ENCODE measurements at places on chromosomes 13 and 19.

GRCh38 chr13:31431722-31432137 lies 232.0 kb downstream of the B3GLCT start:
- DNase-seq: no peak

- no peak for DNase-seq
Observed at GRCh38 chr19:19752760-19753403, 20.0 kb upstream of the ZNF14 start.

GRCh38 chr19:16336571-16336970 lies 11.9 kb downstream of the KLF2 start:
- no peak for DNase-seq

DNA sequence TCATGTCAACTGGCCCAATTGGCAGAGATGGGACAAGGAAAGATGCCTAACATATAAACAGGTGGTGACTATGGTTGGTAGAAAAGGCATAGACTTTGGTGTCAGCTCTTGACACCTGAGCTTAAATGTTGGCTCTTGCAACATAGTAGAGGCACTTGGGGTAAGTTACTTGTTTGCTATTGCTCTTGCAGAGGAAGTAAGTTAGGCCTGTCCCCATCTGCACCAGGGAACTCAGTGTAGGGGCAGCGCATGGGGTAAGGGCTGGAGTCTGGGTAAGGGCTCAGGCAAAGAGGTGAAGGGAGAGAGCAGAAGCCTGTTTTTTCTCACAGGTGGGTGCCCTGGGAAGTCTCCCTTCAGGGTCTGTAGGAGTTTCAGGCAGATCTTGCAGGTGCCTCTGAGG lies 27.6 kb downstream of the ERICH6B start:
- no peak for DNase-seq

DNA sequence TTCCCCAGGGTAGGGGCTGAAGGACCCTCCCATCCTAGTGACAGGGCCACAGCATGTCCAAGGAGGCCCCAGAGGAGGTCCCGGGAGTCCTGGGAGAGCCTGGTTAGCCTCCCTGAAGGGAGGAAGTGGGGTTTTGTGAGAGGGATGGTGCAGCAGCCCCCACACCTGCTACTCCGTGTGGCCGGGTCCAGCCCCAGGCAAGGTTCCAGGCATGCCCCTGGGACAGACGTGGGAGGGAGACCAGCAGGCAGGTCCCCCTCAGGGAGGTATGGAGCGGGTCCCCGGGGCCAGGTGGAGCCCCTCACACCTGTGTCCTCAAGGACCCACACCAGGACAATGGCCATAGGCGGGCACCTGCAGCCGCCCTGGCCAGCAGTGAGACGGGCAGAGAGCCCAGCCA lies 1.9 kb upstream of the F7 start:
- no peak for DNase-seq

Data from brain pericyte (primary cell).